ENCODE measurements at places on chromosomes 16 and 17.

- DNase-seq = no peak
Measured at GRCh38 chr16:9680968-9681367, 501.3 kb downstream of the GRIN2A start.

DNA sequence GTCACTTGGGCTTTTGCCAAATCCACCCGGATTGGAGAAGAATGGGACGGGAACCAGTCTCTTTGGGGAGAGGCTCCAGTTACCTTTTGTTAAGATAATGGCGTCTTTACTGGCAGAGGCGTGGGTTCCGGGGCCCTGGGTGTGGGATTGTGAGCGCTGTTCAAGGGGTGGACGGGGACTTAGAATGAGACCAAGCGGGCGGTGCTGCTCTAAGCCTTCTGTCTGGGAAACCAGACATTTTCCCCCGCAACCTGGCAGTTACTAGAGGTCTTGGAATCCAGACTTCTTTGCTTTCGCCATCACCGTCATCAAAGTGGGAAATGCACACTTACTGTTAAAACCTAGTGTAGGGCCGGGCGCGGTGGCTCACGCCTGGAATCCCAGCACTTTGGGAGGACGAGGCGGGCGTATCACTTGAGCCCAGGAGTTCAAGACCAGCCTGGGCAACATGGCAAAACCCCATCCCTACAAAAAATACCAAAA is 706 bp downstream of the TEN1 start:
- no peak for DNase-seq

DNA sequence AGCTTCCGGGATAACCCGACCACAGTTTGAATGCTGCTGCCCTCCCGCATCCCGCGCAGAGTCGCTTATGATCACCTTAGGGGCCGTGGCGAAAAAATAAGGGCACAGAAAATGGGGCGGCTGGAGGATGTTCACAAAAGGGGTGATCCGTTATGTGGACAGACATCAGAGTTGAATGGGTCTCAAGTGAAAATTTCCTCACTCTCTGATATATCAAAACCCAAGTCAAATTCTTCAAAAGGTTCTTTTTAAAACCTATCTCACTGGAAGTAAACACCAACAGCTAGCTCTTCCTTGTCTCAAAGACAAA is 400 bp upstream of the CEP112 start:
- no peak for DNase-seq

DNA sequence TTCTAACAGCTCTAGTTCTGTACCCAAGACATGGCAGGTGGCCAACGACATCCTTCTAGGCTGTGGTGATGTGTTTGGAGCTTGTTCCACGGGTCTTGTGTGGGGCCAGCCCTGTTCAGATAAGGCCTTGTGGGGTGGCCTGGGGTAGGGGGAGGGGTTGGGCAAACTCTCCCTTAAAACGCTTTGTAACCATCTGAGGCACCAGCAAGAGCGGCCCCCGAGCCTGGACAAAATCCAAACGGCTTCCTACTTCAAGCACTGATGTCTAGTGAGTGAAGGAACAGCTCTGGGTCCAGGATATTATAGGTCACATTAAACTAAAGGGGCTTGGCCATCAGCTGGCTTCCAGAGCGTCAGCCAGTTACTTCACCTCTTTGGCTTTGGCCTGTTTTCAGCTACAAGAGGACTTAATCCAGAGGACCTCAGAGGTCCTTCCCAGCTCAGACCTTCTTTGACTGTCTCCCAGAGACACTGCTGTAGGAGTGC is 11.9 kb downstream of the SERPINF1 start:
- DNase-seq = no peak

GRCh38 chr16:79369796-79370195 is 230.7 kb downstream of the MAF start:
- DNase-seq = no peak

- no peak for DNase-seq
Measured at GRCh38 chr16:88345721-88346560, 36.8 kb upstream of the ZNF469 start.

DNA sequence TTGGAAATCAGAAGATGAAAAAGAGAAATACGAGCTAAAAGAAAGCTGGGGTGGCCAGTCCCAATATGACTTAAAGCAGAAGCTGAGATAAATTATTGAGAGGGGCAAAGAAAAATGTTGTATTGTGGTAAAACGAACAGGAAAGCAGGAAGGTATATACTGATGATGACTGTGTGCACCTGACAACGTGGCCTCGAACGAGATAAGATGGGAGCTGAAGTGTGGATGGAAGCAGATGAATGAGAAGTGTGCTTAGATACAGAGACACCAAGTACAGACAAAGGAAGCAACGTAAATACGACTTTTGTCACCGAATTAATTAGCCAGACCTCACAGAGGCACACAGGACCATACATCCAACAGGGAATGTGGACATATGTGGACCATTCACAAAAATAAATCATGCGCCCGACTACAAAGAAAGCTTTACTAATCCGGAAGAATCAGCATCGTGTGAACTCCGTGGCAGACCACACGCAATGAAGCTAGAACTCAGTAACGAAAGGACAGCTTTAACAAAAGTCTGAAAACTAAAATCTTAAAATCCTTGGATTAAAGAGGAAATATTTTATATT is 218.7 kb downstream of the RPTOR start:
- DNase-seq = no peak

DNA sequence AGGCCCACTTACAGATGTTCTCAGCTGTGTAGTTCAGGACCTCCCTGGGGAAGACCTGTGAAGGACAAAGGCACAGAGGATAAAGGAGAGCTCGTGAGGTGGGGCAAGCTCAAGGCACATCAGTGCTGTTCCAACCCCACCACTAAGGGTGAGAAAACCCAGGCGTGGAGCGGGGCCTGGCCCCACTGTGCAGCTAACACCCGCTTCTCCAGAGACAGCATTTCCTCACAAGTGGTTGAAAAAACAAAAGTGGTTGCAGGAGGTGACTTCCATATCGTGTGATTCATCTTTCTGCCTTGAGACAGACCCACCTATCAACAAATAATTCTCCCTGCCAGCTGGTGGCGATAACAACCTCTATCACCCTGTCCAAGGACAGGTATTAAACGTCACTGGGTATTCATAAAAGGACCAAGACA is 30.0 kb downstream of the SNN start:
- no peak for DNase-seq

GRCh38 chr16:29845656-29846055 is 17.4 kb downstream of the CDIPT start:
- no peak for DNase-seq

DNA sequence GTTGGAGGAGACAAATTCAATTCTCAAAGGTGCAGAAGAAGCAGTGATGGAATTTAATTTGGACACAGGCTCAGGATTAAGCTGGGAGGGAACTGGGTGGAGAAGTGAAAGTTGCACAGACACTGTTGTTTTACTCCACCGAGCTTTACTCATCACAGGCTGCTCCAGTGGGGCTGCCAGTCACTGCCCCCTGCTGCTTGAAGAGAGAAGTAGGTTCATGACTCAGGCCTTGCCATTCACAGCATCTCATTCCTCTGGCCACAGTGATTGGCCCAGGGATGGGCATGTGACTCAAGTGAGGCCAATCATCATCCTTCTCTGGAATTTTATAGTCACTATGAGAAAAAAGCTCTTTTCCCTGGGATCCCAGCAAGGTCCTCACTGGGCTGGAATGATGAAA is 11.8 kb downstream of the GNAO1 start:
- no peak for DNase-seq

DNA sequence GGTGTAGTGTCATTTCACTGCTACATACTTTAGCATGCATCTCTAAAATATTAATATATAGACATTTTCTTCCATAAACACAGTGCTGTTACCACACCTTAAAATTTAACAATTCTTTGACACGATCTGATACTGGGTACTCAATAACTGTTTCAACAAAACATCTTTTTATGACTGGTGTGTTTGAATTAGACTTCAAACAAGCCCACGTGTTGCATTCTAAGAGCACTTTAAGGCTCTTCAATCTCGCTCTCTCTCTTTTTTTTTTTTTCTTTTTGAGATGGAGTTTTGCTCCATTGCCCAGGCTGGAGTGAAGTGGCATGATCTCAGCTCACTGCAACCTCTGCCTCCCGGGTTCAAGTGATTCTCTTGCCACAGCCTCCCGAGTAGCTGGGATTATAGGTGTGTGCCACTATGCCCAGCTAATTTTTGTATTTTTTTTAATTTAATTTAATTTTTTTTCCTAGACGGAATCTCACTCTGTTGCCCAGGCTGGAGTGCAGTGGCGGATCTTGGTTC is 15.8 kb upstream of the SLC46A1 start:
- no peak for DNase-seq

DNA sequence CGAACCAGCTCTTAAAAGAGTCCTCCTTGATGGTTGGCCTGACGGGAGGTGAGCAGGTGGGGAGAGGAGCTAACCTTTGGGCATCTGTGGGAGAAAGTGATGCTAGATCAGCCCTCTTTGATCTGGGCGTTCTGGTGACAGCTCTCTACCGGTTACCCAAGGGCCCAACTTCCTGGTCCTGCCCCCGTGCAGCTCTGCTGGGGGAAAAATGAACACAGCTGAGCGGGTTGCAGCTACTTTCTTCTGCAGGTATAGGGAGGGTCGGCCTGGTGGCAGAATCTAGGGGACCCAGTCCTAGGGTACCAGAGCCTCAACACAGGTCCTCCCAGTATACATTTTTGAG is 2.9 kb downstream of the SHISA9 start:
- no peak for DNase-seq

DNA sequence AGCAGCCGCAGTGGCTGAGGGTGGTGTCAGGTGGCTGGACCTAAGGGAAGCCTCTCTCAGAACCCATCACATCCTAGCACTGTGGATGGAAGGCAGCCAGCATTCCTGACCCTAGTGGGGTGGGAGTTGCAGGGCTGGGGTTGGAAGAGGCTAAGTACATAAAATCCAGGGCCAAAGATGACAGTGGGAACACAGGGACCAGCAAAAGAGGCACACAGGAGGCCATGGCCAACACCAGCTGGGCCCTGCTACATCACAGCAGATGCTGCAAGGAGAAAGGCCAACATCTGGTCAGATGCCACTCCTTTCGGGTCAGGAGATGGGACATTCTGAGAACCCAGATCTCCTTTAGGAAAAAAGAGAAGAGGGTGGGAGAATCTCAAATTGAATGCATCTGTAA is 415.4 kb downstream of the SLC39A11 start:
- no peak for DNase-seq

- DNase-seq = no peak
Measured at GRCh38 chr16:19346335-19346922, 60.9 kb downstream of the CLEC19A start.

DNA sequence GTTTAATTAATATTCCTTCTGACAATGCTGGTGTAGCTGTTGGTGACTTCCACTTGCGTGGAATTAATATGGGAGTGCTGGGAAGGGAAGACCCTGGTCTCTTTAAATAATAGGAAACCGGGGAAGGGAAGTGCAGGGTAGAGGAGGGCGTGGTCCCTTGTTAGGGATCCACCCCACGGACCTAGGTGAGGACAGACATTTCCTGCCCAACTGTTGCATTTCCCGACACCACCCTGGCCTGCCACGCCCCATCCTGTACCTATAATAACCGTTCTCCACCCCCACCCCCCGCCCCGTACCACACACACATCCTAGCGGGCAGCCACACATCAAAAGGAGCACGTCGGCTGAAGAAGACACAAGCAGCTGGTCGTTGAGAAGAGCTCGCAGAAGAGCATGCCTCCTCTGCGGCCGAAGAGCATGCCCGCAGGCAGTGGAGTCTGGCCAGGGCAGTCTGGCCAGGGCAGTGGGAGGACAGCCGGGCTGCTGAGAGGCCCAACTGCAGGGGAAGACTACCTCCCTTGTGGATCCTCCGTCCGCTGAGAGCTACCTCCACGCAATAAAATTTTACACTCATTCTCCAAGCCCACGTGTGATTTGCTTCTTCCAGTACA is 36.8 kb upstream of the MMD start:
- DNase-seq = no peak

DNA sequence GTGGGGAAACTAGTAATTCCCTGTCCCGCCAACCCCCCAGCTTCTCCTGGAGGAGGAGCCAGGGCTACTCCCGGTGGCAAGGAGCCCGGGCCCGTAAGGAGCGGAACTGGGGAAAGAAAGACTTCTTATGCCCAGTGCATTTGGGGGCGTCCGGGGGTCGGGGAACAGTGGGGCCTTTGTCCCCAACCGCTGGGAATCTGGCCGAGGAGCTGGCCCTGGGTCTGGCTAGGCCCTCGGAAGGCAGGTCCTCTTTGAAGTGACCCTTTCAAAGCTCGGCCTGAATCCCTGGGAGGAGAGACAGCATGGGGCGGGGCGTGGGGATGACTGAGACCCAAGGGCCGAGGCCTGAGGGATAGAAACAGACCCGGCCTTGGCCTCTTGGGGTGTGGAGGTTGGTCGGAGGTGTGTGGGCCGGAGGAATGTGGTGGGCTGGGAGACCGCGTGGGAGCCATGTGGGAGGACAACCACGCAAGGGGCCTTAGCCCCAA is 6.0 kb downstream of the ARHGAP23 start:
- no peak for DNase-seq

GRCh38 chr17:59266745-59267144 is 46.4 kb downstream of the GDPD1 start:
- no peak for DNase-seq

DNA sequence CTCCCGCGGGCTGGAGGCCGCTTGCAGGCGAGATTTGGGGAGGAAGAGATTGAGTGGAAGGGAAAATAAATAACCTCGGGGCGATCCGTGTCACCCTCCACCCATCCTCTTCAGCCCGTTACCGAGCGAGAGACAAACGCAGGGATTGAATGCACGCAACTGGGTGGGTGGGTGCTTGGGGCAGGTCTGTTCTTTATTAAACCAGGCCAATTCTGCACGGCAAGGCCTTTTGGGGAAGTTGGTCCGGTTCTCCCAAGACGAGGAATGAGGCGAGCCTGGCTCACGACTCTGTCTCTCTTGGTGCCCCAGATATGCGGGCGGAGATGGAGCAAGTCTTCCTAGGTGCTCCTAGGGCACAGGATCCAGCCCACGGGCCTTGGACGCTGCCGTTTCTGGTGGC is 396 bp upstream of the HOXB7 start:
- no peak for DNase-seq

Data from left renal cortex interstitium (tissue), 4 donors.